Bladder microvascular endothelial cell (primary cell): ENCODE measurements at places on chromosomes 4 and X. TPM values are rescaled to one million over a fixed set of nuclear protein-coding genes. Genes with fewer than 3 reads are reported as not detected.

The USP17L13 gene
- not detected in 2 replicates for total RNA-seq

The MAPK10 gene
- under 0.01 and 0.16 TPM in 2 replicates for total RNA-seq

The LGI2 gene
- under 0.01 and 0.06 TPM in 2 replicates for total RNA-seq

The CENPE gene
- total RNA-seq: 12.3 and 15.2 TPM in 2 replicates

The VCX gene
- not detected in 2 replicates for total RNA-seq

The NDST4 gene
- total RNA-seq: not detected in 2 replicates
